Activated CD4-positive, alpha-beta T cell treated with anti-CD3 and anti-CD28 coated beads, Interleukin-2, amount 10 ng/mL, durations not matched to agents 7 days and 5 days (primary cell): ENCODE measurements at places on chromosomes 12 and 14. TPM values are rescaled to one million over a fixed set of nuclear protein-coding genes. Genes with fewer than 3 reads are reported as not detected.

Gene CYP27B1
- total RNA-seq = 2.3 TPM

- H3K4me3 ChIP-seq = no peak overlapping the region
- H3K27ac ChIP-seq = no peak overlapping the region
- peak; percentile 82 for DNase-seq
- H3K27me3 ChIP-seq = no peaks in the 10 kb centered on the region
Measured at GRCh38 chr14:100486025-100486828, 101.0 kb downstream of the BEGAIN start.

DNA sequence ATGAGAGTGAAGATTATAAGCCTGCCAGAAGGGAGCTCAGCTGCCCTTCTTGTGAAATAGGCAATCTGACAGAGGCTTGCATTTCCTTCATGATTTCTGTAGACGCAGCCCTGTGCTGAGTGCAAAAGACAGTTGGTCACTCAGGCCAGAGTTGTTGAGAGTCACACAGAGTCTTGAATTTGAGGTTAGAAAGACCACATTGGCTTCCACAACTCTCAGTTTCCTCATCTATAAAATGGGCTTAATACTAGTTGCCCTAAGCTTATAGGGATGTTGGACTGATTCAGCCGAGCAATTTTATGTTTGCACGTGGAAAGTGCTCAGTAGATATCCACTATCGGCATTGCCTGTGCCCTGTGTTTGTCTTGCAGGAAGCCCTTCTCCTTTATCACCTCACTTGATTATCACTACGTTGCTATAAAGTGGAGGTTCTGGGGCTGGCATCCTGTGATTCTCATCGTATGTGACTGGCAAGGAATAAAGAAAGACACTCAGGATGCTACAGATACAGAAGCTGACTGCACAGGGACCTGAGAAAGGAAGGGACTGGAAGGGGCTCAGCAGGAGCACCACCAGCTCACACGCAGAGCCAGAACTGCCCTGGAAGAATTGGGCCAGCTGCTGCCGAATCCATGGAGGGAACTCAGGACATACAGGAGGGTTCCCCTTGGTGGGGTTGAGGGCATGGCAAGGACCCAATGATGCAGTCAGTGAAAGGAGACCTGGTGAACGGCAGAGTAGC lies 19.8 kb upstream of the SERPINA4 start:
- no peak overlapping the region for H3K27ac ChIP-seq
- H3K4me3 ChIP-seq = no peak overlapping the region
- DNase-seq = no peak
- H3K4me1 ChIP-seq = no peaks in the 10 kb centered on the region

DNA sequence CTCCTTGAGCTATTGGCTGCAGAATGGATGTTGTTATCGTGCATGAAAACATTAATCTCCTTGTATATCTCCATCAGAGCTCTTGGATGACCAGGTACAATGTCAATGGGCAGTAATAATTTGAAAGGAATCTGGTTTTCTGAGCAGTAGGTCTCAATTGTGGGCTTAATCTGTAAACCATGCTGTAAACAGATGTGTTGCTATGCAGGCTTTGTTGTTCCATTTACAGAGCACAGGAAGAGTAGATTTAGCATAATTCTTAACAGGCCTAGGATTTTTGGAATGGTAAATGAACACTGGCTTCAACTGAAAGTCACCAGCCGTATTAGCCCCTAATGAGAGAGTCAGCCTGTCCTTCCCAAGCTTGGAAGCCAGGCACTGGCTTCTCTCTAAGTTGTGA lies 50.4 kb downstream of the ATG14 start:
- H3K27me3 ChIP-seq = no peaks in the 10 kb centered on the region
- peaks cover 14% of the 10 kb centered on the region for H3K36me3 ChIP-seq
- H3K4me1 ChIP-seq = peaks cover 8% of the 10 kb centered on the region
- H3K27ac ChIP-seq = no peak overlapping the region

DNA sequence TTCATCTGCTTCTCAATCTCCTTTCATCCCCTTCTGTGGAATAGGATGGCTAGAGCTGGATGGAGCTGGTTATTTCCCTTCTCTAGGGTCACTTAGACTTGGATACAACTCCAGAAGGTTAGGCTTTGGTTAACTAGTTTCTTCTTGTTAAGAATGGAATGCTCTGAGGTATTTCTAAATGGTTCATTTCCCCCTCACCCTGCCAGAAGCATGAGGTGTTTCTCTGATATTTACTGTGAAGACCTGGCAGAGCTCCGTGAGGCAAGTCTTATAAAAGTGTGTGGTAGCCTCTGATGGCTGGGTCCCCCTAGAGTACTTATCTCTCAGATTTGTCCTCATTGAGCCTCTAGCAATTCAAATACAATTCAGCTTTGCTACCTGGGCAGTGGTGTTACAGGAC lies 207.9 kb downstream of the SLC16A7 start:
- H3K36me3 ChIP-seq = no peaks in the 10 kb centered on the region
- H3K27me3 ChIP-seq = no peaks in the 10 kb centered on the region
- H3K4me1 ChIP-seq = no peaks in the 10 kb centered on the region

- H3K27ac ChIP-seq = no peak overlapping the region
- no peaks in the 10 kb centered on the region for H3K36me3 ChIP-seq
- H3K4me3 ChIP-seq = no peak overlapping the region
- no peaks in the 10 kb centered on the region for H3K27me3 ChIP-seq
Measured at GRCh38 chr12:20602641-20603391, 92.3 kb upstream of the SLCO1C1 start.

- H3K4me3 ChIP-seq = peak overlapping the region; percentile 96
- DNase-seq = no peak
- H3K27ac ChIP-seq = peak overlapping the region; percentile 90
- H3K27me3 ChIP-seq = no peaks in the 10 kb centered on the region
- peaks cover 46% of the 10 kb centered on the region for H3K4me1 ChIP-seq
Measured at GRCh38 chr12:1594006-1594260, 448 bp downstream of the FBXL14 start.

Gene ATG2B
- 17.2 TPM for total RNA-seq

- H3K27me3 ChIP-seq = peaks cover 6% of the 10 kb centered on the region
- no peak overlapping the region for H3K4me3 ChIP-seq
- no peak overlapping the region for H3K27ac ChIP-seq
- peak; percentile 55 for DNase-seq
- H3K36me3 ChIP-seq = no peaks in the 10 kb centered on the region
- peaks cover 5% of the 10 kb centered on the region for H3K4me1 ChIP-seq
Measured at GRCh38 chr12:14845350-14845750, 2.0 kb upstream of the ART4 start.

GRCh38 chr14:94132285-94132887 lies 3.0 kb upstream of the IFI27L2 start:
- peaks cover 31% of the 10 kb centered on the region for H3K27me3 ChIP-seq
- H3K4me3 ChIP-seq = no peak overlapping the region
- H3K36me3 ChIP-seq = no peaks in the 10 kb centered on the region
- no peak overlapping the region for H3K27ac ChIP-seq
- DNase-seq = peak; percentile 79

DNA sequence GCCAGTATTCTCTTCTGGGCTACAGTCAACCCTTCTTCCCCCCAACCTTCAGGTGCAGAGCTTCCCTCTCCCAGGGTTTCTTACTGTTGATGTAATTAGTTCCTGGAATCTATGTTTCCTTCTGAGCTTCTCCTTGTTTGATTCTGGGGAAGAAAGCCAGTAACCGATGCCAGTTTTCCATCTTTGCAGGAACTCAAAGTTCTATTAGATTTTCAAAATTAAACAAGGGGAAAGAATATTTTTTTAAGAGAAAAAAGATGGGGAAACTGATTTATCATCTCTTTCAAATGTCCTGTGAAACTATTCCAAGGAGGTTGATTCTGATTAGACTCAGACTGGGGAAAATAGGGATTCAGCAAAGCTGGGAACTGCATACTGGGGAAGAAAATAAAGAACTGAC lies 17.9 kb upstream of the FAM234B start:
- no peaks in the 10 kb centered on the region for H3K4me1 ChIP-seq
- DNase-seq = no peak
- H3K4me3 ChIP-seq = no peak overlapping the region
- H3K36me3 ChIP-seq = no peaks in the 10 kb centered on the region
- H3K27ac ChIP-seq = no peak overlapping the region
- H3K27me3 ChIP-seq = peaks cover 18% of the 10 kb centered on the region

- no peaks in the 10 kb centered on the region for H3K27me3 ChIP-seq
- H3K4me3 ChIP-seq = no peak overlapping the region
- peaks cover 10% of the 10 kb centered on the region for H3K4me1 ChIP-seq
- DNase-seq = no peak
- no peaks in the 10 kb centered on the region for H3K36me3 ChIP-seq
- H3K27ac ChIP-seq = no peak overlapping the region
Measured at GRCh38 chr12:95336387-95337067, 118.9 kb downstream of the VEZT start.

DNA sequence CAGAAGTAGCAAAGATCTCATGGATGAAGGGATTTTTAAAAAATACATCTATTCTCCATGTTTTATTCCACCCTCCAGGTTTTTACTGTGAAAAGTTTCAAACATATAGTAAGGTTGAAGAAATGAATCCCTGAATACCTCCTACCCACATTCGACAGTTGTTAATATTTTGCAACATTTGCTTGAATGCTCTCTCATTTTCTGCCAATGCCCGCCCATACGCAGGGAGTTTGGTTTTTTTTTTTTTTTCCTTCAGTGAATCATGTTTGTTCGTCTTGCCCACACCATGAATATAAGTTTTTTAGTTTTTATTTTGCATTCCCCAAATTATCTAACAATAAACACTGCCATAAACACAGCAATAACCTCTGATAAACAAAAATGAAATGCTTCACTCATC lies 82.9 kb downstream of the MAP1LC3B2 start:
- no peak overlapping the region for H3K27ac ChIP-seq
- no peaks in the 10 kb centered on the region for H3K4me1 ChIP-seq
- H3K4me3 ChIP-seq = no peak overlapping the region
- DNase-seq = no peak
- peaks cover 3% of the 10 kb centered on the region for H3K27me3 ChIP-seq

DNA sequence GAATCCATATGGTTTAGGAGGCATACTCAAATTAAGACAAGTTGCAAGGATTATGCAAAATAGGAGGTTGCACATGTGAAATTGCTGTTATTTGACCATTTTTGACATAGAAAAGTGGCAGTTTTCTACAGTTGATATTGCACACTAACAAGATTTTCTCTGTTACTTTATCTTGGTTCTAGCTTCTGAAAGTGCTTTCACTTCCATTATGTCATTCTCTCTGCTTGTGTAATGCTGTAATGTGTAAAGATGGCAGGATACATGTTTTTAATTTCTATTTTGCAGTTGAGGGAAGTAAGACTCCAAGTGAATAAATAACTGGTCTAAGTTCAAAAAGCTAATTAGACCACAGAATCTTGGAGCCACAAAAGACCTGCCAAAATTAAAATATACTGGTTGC lies 60.6 kb downstream of the MYRFL start:
- DNase-seq = no peak
- H3K27me3 ChIP-seq = peaks cover 8% of the 10 kb centered on the region
- no peak overlapping the region for H3K27ac ChIP-seq
- no peaks in the 10 kb centered on the region for H3K36me3 ChIP-seq
- H3K4me3 ChIP-seq = no peak overlapping the region
